ENCODE measurements at places on chromosomes 16 and 17.

DNA sequence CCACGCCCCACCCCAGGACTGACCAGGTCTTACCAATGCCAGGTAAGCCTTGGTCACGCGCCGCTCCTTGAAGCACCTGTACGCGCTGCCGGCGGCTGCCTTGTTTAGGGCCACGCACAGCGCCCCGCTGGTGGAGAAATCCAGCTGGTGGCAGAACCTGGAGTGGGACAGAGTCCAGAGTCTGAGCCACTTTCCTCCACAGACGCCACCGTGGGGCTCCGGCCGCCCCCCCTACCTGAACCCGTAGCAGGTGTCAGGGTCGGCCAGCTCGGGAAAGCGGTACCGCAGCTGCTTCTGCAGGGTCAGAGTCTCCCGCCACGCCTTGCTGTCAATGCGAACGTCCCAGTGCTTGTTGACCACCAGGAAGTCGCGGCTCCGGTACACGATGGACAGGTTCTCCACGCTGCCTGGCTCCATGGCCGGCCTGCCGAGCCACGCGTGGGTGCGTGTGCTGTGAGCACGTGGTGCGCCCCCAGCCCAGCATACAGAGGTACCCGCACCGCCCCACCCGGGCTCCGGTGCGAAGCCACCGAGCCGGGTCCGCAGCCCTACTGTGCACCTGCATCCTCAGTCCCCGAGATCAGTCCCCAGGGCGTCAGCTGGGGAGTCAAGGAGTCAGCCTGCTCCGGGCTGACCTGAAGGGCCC lies 737 bp downstream of the RPUSD1 start:
- no peak for DNase-seq

GRCh38 chr17:47066095-47066494 lies 87.0 kb upstream of the RPRML start:
- DNase-seq, result peak; percentile 12

- peak; percentile 47 for DNase-seq
Observed at GRCh38 chr17:16255481-16255921, 38.5 kb downstream of the PIGL start.

- peak; percentile 32 for DNase-seq
Observed at GRCh38 chr16:77833921-77834634, 45.7 kb downstream of the VAT1L start.

DNA sequence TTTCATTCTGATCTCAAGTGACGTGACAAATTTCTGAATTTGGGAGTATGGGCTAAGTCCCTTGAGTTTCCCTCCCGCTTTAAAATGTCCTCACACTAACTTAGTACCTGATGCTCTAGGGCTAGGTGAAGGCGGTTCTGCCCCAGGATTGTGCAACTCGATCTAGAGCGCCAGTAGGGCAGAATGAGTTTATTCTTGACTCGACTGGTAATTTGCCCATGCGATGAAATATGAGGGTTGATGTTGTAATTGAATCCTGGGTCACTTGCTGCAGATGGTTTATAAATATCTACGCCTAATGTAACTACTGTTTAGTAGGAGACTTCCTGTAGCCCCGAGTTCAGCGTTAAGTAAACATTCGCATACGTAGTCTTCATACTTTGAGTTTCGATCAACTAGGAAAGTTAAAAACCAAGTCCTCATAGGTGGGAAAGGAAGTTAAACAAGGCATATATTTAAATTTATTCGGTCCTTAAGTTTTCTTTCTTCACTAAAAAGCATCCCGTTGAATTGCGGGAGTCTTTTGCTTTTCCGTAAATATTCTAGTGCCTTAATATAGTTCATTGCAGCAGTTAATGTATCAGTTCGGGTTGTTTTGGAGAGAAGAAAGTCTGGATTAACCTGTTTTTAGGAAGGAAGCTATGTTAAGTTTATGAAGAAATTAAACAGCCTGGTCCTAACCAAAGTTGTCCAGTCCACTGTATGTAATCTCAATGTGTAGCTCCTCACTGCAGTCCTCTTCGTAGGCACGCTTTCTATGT lies 1.6 kb downstream of the CTCF start:
- peak; percentile 84 for DNase-seq

- DNase-seq, result peak; percentile 43
Observed at GRCh38 chr17:48043176-48043575, 5.0 kb upstream of the NFE2L1 start.

- no peak for DNase-seq
Observed at GRCh38 chr17:8477715-8478441, 42.2 kb downstream of the NDEL1 start.

- no peak for DNase-seq
Observed at GRCh38 chr16:78333808-78334207, 234.4 kb downstream of the WWOX start.

DNA sequence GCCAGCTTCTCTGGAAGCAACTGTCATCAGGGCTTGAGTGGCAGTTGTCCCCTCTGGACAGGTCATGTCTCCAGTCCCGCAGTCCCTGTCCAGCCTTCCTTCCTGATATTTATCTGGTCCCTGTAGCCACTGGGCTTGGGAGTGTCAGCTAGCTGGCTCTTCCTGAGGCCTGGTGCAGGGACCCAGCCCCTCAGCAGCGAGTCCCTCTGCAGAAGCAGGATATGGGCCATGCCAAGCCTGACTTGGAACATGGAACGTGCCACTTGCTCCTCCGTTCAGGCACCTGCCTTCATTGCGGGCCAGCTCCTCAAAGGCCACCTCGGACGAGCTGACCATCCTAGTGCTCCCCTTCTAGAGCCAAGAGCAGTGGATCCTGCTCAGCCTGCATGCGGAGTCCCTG lies 26.3 kb downstream of the DRC3 start:
- no peak for DNase-seq

DNA sequence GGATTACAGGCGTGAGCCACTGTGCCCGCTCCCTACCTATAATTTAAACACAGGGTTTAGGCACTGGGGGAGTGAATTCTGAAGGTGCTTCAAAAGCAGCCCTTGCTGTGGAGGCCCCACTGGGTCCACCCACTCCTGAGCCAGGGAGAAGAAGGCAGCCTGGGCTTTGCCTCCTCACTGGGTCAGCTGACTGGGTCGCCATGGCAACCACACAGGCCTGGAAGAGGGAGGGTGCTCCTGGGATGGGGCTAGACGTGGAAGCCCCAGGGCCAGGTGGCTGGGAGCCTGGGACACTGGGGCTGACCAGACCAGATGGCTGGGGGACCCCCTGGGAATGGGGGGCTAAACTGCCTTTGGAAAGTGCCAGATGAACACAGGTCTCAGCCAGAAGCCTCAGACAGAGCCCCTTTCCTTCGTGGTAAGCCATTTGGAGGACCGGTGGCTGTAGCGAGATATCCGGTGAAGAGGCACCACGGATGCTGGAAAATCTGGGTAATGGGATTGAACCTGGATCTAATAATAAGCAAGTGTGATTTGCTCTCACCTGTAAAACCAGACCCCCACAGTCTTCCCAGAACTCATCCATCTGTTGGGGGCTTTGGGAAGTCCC lies 32.9 kb downstream of the TRARG1 start:
- DNase-seq, result no peak

- DNase-seq, result no peak
Observed at GRCh38 chr16:1316033-1316405, 6.6 kb downstream of the UBE2I start.

DNA sequence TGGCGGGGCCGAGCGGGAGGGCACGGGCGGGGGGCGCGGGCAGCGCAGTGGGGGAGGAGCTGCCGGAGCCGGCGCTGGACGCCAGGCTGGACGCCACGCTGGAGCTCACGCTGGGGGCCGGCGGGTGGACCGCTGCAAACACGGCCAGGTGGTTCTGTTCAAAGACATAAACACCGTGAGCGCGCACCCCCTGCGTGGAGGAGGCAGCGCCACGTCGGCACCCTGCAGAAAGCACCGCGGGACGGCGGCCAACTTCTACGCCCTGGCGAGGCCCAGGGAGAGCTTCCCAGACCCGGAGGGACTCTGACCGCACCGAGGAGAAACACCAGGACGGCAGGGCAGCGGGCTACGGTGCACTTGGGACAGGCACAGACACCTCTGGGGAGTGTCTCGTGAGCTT lies 29.3 kb downstream of the UNKL start:
- no peak for DNase-seq

DNA sequence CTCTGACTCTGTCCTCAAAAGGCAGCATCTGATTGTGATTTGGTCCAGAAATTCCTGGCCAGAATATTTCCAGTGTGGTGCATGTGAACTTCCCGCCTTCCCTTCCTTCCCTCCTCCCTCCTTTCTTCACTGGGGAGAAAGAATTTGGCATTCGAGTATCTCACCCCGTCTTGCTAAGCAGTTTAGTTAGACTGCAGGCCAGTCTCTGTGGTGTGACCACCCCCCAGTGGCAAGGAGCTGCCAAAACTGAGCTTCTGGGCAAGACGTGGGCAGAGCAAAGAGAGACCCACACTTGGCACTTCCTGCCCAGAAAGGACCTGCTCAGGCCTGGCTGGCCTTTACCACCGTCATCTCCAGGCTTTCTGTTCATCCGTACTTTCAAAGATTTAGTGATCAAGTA lies 36.4 kb downstream of the SNX20 start:
- DNase-seq, result no peak

- no peak for DNase-seq
Observed at GRCh38 chr17:71453876-71454422, 666.9 kb upstream of the SOX9 start.

DNA sequence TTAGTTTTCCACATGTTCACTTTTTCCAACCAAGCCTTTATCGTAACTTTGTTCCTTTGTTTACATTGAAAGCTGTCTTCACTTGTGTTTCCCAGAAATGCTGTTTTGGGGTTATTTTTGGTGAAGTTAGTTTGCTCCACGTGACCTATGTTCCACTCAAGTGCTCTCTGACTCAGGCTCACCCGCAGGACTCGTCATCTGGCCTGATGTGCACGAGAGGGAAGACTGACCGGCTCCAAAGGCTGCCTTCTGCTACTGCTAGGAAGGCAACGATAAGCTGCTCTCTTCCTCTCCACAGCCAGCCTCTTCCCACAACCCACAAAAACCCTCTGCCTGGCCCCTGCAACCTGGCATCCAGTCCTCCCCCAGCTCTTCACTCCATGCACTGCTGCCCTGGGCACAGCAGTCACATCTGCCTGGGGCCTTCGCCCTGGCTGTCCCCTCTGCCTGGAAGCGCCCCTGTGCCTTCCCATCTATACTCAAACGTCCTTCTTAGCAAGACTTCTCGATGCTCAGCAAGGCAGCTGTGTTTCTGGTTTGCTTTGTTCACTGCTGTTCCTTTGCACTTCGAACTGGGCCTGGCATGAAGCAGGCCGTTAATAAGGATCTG lies 28.0 kb downstream of the ZCCHC14 start:
- DNase-seq, result peak; percentile 98

DNA sequence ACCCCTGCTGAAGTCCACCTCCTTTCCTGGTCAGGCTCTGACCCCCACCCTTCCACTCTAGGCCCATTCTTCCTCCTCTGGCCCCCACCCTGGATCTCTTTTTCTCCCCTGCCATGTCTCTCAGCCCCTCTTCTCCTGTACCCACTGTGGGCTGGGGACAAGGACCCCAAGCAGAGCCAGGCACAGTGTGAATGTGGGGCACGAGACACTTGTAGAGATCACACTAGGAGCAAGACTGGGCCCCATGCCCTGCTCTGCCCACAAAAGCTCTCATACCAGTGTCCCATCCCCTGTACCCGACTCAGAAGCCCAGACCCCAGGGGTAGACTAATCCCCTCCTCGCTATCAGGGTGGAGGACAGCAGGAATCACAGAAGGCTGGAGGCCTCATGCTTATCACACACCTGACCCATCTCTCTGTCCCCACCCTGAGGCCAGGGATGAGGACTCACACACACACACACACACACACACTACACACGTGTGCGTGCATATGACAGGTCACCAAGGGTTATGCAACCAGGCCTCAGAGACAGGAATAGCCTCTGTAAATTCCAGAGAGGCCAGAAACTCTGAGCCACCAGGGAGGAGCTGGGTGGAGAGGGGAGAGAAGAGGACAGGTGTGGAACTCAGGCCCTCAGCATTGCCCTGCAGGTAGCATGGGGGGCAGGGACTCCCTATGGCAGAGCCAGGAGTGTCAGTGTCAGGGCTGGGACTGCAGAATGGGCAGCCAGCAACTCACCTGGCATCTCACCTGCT lies 21.1 kb downstream of the ARHGAP27 start:
- DNase-seq, result no peak

GRCh38 chr17:46139432-46140210 lies 53.6 kb downstream of the KANSL1 start:
- DNase-seq, result no peak

DNA sequence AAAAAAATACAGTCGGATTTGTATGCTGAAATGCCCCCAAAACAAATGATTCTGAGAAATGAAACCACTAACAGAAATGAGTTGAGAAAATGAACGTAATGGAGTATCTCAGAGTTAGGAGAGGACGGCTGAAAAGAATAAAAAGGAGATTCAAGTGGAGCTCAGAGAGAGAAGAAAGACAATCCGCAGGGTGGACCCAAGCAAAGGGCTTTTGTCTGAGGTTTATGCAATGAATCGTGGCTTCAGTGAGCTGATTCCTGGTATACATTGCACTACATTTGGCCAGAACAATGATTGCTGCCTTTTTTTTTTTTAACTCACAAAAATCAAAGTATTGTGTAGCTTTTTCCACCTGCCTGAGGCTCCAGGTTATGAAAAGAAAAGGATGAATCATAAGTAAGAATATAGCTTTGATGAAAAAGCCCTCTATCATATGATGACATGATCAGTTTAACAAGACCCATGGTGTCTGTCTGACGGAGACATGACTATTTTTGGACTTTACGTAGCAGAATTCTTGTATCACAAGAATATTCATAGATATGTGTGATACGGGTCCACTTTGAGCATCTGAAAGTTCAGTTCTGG lies 4.4 kb upstream of the MED9 start:
- no peak for DNase-seq

DNA sequence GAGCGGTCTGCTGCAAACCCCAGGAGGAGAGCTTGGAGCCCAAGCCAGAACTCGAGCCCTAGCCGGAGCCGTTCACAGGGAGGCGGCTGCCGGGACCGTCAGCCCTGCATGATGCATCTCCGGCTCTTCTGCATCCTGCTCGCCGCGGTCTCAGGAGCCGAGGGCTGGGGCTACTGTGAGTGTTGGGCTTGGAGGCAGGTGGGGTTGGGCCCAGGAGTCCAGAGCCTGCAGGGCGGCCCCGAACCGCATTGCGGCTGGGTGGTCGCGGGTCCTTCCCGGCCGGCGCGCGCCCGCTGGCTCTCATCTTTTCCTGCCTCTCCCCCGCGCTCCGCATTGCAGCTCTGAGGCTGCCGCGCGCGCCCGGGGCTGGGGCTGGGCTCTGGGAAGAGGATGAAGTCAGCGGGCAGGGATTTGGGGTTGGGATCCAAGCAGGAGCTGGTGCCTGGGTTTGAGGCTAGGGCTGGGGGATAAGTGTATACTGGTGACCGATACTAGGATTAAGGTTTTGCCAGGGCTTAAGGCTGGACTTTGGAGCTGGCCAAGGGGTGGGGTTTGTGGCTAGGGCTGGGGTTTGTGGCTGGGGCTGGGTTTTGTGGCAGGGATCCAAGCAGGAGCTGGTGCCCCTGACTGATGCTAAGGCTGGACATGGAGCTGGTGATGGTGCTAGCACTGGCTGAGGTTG lies 532 bp downstream of the CNTNAP1 start:
- DNase-seq, result peak; percentile 62

DNA sequence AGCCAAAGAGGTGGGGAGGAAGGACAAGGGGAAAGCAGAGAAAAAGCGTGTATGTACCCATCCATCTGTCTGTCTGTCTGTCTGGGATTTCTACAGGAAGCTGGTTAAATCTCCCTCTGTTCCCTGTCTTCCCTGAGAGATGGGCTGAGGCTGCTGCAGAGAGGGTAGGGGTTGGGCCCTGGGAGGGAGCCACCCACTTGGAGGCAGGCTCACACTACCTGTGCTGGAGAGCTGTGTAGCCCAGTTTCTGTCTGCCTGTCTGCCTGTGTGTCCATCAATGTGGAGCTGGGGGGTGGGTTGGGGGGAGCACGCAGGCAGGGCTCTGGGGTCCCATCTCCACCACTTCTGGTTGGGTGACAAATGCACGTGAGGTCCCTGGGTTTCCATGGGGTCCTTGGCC lies 18.6 kb upstream of the C17orf113 start:
- no peak for DNase-seq

GRCh38 chr16:57606147-57606846 lies 22.1 kb upstream of the ADGRG1 start:
- no peak for DNase-seq

Data from fibroblast of mammary gland (primary cell).